ENCODE measurements at places on chromosomes 4 and X.
A peak's percentile ranks its signal among the peaks of the same experiment; 100 is the strongest.

DNA sequence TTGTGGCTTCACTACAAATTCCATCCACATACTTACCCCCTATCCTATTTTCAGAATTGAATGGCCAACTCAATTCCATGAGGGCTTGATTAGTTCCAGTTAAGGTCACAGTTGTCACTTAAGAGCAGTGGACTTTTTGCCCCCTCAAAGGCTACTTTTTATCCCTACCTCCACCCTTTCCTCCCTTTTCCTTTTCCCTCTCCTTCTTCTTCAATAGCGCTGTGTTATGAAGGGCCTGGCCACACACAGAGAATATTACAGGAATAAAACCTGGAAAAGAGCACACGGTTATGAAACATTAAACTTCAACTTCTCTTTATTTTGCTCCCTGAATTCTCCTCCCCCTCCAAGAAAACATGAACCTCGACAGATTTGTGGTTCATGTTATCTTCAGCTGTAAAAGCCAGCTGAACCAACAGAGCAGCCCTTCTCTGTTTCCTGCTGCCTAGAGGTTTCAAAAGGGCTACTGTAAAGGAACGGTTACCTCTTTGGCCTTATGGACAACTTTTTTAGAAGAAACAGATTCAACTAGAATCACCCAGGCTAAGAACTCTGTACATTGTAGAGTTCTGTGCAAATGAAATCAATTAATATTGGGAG lies 87.0 kb upstream of the RPL34 start:
- no peak for DNase-seq

DNA sequence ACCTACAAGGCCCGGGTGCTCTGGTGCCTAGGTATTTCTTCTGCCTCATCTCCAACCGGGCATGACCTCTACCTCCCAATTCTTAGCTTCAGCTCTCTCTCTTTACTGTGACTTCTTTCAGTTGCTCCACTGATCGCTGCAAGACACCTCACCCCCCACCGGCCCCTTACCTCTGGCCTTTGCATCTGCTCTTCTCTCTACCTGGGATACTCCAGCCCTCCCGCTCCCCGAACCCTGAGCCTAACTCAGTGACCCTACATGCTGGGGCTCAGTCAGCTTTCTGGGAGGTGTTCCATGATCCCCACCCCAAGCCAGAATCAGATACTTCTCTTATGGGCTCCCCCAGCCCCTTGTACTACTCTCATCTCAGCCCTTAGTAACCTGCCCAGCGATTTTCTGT lies 99.6 kb downstream of the EFNB1 start:
- no peak for DNase-seq

DNA sequence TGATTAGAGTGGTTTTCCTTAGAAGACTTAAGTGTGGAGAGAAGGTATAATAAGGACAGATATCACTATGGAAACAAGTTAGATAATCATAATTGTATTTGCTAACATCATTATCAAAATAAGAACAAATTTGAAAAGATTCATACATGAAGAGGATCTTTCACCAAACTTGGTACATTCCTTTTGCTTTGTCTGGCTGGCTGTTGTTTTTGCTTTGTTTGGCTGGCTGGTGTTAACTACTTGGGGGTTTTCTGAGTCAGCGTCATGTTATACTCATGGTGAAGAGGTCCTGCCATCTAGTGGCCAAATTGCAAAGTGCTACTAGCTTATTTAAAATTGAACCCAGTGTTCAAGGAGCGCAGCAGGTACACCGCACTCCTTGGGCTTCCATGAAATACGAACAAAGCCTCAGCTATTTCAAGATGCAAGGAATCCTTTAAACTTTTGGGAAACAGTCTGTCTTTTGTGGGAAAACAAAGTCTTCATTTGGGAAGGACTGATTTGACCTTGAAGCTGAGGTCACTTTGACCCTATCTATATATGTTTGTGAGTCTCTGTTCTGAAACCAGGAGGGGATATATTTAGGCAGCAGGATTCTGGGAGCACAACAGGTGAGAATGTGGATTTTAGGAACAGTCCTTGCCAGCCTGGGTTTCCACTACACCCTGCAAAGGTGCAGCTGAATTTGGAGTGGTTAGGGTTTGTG lies 129.7 kb downstream of the PLS3 start:
- DNase-seq, result peak; percentile 3

GRCh38 chr4:165537028-165537648 lies 158.3 kb downstream of the CPE start:
- DNase-seq, result no peak

DNA sequence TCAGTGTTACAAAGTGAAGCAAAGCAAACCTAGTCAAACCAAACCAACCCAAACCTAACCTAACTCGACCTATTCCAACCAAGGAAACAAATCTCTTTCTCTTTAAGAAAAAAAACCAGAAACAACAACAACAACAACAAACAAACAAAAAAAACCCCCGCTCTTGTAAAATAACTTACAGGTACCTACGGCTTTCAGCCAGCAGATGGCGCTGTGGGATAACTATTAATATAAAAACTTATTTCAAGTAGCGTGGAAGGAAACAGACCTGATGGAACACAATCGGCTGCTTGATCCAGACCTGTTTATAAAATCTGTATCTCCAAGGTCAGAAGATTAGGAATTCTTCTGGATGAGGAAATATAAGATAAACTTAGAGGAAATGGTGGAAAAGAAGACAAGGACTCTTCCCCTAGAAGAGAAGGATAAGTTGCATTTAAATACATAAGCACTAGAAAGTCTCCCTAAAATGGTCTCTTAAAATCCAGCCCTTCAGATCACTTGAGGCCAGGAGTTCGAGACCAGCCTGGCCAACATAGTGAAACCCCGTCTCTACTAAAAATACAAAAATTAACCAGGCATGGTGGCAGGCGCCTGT lies 34.4 kb upstream of the CDKL5 start:
- DNase-seq, result peak; percentile 18

DNA sequence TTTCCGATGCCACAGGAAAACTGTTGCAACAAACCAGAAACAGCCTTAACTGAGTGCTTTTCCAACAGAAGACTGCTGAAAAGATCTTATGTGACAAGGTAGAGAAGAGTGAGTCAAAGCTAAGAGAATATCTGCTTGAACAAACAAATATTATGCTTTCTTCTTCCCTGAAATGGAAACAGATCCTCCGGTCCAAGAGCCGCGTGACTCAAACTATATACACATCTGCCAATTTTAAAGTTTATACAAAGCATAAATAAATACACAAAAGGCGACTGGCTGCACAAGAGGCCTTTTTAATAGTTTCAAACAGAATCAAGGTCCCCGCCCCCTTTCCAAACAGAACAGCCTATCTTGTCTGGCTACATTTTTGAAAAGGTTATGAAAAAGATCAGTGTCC lies 329.7 kb upstream of the F9 start:
- no peak for DNase-seq

DNA sequence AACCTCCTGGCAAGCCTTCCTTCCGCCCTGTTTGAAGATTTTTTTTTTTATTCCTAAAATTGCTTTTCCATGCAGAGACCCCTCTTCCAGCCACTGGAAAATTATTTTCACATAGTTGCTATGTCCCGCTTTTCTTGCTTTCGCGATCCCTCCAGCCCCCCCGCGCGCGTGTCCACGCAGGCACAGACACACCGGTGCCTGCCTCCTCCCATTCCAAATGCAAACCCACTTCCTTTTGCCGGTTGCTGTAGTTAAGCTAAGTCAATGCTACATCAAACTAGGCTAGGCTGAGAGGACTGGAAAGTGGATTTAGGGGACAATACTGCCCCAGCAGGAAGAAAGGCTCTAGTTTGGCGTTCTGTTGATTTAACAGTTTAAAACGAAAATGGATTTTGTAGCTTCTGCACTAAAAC lies 111.0 kb downstream of the DHX15 start:
- no peak for DNase-seq

GRCh38 chr4:112031712-112032328 lies 113.4 kb upstream of the FAM241A start:
- no peak for DNase-seq

DNA sequence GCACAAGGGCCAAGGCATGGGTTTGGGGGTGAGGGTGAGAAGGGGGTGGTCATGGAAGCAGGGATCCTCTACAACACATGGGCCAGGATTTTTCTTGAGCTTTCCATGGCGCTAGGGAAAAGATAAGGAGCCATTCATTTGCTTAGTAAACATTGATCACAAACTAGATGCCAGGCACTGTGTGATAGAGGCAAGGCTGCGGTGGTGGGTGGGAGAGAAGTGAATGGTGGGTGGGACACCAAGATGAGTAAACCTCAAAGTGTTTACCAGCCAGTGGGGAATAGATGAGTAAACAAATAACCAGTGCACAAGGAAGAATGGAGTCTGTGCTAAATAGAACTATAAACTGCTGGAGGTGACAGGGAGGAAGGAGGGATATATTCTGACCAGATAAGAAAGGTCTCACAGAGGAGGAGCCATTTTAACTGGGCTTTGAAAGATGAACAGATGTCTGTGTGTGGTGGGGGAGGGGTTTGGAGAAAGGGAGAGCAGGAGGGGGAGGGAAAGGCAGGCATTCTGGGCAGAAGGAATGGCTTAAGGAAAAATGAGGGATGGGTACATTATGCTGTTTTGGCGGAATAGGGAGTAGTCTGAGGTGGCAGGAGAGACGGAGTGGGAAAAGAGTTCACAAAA lies 48.0 kb upstream of the LAS1L start:
- no peak for DNase-seq

- DNase-seq, result no peak
Observed at GRCh38 chrX:103818842-103819619, 13.0 kb downstream of the RAB9B start.

GRCh38 chr4:3079694-3080123 lies 5.2 kb downstream of the HTT start:
- DNase-seq, result no peak

- no peak for DNase-seq
Observed at GRCh38 chr4:30396772-30397475, 323.2 kb upstream of the PCDH7 start.

DNA sequence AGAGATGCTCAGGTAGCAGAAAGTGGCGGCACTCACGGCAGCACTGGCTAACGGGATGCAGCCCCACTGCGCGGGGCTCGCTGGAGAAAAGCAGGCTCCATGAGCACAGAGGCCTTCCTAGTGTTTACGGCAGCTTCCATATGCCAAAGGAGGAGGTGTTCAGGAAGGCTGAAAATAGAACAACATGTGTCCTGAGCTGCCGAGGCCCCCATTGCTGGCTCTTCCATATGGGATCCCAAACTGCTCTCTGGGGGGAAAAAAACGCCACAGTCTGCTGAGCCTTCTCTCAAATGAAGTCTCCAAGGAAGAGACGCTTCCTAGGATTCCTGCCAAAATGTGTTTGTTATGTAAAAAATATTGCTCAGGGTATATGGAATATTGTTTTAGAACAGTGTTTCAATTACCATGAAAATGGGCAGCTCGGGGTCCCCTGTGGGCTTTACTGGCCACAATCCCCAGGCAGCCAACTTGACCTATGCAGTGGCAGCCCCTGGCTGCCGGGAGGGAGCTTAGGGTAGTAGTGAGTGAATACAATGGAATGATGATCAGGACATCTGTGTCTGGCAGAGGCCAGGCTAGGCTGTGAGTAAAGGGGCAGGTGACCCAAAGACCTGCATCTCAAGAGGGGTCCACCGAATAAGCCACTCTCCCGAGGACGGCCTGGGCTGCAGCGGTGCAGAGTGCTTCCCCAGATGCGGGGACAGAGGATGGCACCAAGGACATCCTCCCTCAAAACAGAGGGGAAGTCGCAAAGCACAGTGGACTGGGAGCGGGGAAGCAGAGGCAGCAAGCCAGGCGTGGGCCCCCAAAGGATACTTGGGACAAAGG lies 170.1 kb downstream of the AFAP1 start:
- DNase-seq, result no peak

- DNase-seq, result no peak
Observed at GRCh38 chr4:124873361-124874171, 161.0 kb upstream of the ANKRD50 start.

DNA sequence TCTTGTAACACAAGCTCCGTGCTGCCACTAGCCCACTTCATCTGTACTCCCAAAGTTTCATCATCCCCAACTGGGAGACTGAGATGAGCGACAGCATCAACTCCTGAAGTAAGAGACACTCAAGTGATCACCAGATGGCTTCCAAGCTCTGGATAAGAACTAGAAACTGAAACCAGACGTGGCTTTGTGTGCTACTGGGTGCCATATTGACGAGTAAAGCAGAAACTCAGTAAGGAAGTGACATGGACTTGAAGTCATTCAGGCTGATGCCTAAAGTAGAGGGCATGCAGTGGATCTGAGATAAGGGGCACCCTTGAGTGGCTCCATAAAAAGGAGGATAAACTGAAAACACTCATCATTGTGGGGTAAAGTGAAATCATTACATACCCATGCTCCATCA lies 72.4 kb downstream of the PCYT1B start:
- no peak for DNase-seq

DNA sequence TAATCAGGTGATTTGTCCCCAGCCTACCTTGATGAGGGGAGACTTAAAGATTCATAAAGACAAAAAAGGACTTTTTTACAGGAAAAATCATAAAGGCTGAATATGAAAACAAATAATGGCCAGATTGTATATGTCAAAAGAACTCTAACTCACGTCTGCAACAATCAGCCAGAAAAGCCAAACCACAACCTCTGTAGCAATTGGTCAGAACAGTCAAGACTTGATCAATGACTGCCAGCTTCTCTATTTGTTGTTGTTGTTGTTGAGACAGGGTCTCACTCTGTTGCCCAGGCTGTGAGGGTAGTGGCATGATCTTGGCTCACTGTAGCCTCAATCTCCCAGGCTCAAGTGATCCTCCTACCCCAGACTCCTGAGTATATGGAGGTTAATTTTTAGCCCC lies 35.9 kb upstream of the PPA2 start:
- no peak for DNase-seq

- no peak for DNase-seq
Observed at GRCh38 chr4:80321341-80321740, 14.2 kb upstream of the CFAP299 start.

- no peak for DNase-seq
Observed at GRCh38 chr4:87521757-87522374, 7.3 kb downstream of the SPARCL1 start.

GRCh38 chr4:67130411-67130810 lies 414.9 kb downstream of the CENPC start:
- no peak for DNase-seq

DNA sequence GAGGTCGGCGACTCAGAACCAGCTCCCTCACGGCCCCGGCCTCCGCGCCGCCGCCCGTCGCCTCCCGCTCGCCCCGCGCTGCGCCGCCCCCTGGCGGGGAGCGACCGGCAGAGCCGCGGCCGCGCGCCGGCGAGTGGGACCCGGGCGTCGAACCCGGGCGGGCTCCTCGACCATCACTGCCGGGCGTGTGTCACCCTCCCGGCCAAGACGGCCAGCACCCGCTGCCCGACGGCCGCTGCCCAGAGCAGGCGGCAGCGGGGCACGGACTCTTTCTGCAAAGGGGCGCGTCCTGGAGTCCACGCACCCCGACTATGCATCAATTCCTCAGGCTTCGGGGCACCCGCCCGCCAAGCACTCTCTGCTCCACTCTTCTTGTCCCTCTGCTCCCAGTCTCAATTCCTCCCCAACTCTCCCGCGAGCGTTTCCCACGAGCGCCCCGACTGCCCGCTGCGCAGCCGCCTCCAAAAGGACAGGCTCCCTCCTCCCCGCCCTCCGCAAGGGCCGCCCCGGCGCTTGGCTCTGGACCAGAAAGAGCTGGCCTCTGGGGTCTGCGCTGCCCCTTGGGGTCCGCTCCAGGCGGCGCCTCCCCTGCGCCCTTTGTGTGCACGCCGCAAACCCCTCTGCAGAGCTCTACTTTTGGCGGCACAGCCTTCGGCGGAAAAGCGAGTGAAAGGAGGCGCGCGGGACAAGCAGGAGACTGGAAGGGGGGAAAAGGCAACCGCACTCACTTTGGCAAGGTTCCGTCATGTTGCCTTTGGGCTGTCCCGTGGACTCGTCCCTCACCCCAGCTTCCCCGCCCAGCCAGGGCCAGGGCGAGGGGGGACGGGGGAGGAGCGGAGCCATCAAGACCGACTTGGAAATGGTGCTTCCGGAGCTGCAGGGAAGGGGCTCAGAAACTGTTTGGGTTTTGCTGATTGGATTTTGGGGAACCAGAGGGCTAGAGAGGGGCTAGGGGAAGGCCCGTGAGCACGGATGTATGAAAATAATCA lies 1.0 kb downstream of the PDE5A start:
- DNase-seq, result peak; percentile 39

Measured in NCI-H510A (cell line).